Pericardium fibroblast (primary cell): ENCODE measurements at places on chromosomes 1 and 21. TPM values are rescaled to one million over a fixed set of nuclear protein-coding genes. Genes with fewer than 3 reads are reported as not detected.

SPRR2B gene
- total RNA-seq, result not detected in 2 replicates

TRIM58 gene
- total RNA-seq, result 0.09 and 0.58 TPM in 2 replicates

ACTL8 gene
- 1.2 TPM in 1 of 2 replicates, not detected in the other for total RNA-seq

ELAVL4 gene
- total RNA-seq, result not detected in 2 replicates

SPRR5 gene
- not detected in 2 replicates for total RNA-seq

EPHA2 gene
- total RNA-seq, result 14.6 and 21.6 TPM in 2 replicates

LCE1D gene
- not detected in 2 replicates for total RNA-seq

ITLN2 gene
- 0.47 TPM in 1 of 2 replicates, not detected in the other for total RNA-seq

CCT3 gene
- 248 TPM in 2 replicates for total RNA-seq

MRPS6 gene
- 10.0 and 14.6 TPM in 2 replicates for total RNA-seq

DCDC2B gene
- total RNA-seq, result not detected in 2 replicates

PIK3C2B gene
- 2.1 and 4.6 TPM in 2 replicates for total RNA-seq

AADACL3 gene
- total RNA-seq, result not detected in 2 replicates

CFHR3 gene
- total RNA-seq, result not detected in 2 replicates

PCNT gene
- 10.7 and 14.8 TPM in 2 replicates for total RNA-seq
